ENCODE measurements at places on chromosomes 6 and 20.

GRCh38 chr20:21820045-21820444, 114.6 kb downstream of the PAX1 start:
- no peak for DNase-seq

DNA sequence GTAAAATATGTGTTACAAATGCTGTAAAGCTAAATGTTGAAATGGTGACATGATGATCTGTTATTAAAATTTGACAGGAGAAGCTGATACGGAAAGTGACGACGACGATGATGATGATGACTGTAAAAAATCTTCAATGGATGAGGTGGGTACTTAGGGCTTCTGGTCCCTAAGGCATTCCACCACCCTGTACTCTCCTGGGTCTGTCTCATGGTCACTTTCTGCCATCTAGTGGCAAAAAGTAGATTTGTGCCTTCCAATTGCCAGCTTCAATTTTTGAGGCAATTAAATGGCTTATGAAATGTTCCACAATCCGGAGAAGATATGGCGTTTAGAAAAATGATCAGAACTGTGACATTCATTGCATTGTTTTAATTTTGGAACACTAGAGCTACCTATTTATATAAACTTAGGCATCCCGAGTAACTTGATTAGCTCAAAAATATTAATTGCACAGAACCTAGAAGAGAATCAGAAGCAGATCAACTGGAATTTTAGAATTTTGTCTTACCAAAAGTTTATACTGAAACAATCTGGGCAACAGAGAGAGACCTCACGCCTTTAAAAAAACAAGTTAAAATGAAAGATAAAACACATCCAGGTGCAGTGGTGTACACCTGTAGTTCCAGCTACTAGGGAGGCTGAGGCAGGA, 346.5 kb upstream of the PLCB4 start:
- DNase-seq: no peak

DNA sequence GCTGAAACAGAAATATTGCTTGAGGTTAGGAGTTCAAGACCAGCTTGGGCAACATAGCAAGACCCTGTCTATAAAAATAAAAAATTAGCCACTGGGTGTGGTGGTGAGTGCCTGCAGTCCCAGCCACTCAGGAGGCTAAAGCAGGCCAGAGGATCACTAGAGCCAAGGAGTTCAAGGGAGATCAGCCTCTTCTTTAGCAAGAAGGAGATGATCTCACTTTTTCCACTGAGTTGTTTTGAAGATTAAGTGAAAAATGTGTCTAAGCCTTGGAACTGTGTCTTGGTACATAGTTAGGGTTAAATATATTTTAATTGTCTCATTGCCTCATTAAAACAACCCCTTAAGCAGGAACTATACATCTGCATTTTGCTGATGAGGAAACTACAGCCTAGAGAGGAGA, 279.0 kb upstream of the ZFP64 start:
- DNase-seq: no peak

GRCh38 chr6:127381384-127381783, 38.0 kb upstream of the ECHDC1 start:
- no peak for DNase-seq

DNA sequence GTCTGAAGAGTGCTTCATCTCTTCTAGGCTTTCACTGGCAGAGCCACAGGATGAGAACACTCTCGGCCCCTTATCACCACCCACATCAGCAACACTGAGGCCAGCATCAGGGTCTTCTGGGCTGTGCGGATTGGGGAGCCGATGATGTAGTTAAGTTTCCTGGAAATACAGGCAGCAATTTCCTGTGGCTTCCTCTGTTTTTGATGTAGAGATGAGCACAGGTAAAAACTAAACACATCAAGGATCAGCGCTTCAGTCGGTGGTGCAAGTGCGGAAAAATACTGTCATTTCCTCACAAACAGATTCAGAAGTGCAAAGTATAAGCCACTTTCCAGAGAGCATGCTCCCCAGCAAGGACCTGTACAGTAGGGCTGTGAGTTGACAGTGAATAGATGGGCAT, 62.6 kb downstream of the BACH2 start:
- DNase-seq: no peak

- DNase-seq: no peak
Measured at GRCh38 chr6:44381739-44382138, 5.8 kb upstream of the CDC5L start.

DNA sequence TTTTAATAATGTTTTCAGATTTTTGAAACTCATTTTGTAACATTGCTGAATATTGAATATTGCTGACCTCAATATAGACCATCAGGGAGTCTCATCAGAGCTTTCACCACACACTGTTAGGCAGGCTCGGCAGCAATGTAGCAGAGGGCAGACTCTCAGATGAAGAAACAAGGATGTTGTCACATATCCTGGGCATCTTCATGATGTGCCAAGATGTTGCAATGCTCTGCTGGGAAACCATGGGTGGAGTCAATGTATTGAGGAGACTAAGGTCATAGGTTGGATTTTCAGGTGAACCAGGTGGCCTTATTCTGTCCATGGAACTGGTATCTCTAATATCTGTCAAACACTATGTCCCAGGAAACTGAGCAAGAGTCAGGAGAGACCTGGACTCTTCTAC, 27.3 kb downstream of the NR2E1 start:
- DNase-seq: no peak

GRCh38 chr20:47352332-47353238, 3.9 kb downstream of the ZMYND8 start:
- DNase-seq: no peak

DNA sequence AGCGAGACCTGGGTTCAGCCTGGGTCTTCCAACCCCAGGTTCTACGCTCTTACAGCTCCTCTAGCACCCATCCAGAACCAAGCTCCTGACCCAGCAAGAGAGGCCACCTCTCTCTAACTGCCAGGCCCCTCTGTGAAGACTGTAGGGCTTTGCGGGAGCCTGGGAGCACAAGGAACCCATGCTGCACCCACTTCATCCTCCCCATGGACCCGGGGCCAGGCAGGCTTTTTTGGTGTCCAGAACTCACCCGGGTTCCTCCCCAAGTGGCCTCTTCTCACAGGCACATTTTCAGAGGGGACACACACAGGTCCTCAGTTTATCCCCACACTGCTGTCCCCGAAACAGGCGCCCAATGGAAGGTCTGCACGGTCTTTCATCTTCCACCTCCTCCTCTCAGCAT, 145.9 kb downstream of the SYNDIG1 start:
- DNase-seq: no peak

DNA sequence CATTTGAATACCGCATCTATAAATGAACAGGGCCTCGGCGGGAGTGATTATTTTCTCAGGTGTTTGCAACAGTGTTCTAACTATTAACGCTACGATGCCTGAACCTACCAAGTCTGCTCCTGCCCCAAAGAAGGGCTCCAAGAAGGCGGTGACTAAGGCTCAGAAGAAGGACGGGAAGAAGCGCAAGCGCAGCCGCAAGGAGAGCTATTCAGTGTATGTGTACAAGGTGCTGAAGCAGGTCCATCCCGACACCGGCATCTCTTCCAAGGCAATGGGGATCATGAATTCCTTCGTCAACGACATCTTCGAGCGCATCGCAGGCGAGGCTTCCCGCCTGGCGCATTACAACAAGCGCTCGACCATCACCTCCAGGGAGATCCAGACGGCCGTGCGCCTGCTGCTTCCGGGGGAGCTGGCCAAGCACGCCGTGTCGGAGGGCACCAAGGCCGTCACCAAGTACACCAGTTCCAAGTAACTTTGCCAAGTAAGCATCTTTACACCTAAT, 70.9 kb downstream of the HFE start:
- DNase-seq: no peak
